ENCODE measurements at places on chromosomes 1 and 21. TPM values are rescaled to one million over a fixed set of nuclear protein-coding genes. Genes with fewer than 3 reads are reported as not detected.

DNA sequence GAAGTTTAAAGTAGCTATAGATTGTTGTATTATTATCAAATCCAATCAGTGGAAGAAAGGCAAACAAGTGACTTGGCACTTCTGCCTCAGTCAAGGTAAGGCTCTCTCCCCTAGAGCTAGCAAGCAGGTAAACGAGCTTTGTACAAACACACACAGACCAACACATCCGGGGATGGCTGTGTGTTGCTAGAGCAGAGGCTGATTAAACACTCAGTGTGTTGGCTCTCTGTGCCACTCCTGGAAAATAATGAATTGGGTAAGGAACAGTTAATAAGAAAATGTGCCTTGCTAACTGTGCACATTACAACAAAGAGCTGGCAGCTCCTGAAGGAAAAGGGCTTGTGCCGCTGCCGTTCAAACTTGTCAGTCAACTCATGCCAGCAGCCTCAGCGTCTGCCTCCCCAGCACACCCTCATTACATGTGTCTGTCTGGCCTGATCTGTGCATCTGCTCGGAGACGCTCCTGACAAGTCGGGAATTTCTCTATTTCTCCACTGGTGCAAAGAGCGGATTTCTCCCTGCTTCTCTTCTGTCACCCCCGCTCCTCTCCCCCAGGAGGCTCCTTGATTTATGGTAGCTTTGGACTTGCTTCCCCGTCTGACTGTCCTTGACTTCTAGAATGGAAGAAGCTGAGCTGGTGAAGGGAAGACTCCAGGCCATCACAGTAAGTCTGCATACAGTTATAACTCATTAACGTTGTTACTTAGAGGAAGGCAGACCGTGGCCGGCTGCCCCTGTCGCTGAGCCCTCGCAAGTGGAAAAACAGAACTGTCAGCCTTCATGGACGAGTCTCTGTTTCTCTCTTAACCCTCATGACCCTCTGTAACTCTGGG lies at the start of gene PALMD:
PALMD (plus strand) TSS at position 415 of the 833 bp plus-strand sequence; CDS start at position 620, 205 bp downstream.
- DNase-seq, result peak; percentile 49

DNA sequence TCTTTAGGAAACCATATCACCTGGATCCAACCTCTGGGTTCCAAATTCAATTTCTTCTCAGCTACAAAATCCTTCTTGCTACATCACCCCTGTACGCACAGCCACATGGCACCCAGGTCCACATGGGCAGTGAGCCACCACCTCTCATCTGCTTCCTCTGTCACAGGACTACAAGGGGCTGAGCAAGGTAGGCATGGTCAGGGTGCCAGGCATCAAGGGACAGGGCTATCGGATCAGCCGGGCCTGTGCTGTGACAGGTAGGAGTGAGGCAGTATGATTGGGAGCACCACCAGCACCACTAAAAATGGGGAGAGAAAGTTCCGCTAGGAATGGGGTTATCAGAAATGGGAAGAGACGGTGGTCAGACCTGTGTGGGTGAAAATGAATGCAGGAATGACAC lies 29.4 kb downstream of the S100A6 start:
- DNase-seq, result peak; percentile 69

- DNase-seq, result no peak
Observed at GRCh38 chr1:1397839-1398523, 1.2 kb downstream of the CCNL2 start.

- no peak for DNase-seq
Observed at GRCh38 chr1:151255381-151255780, 847 bp downstream of the PSMD4 start.

DNA sequence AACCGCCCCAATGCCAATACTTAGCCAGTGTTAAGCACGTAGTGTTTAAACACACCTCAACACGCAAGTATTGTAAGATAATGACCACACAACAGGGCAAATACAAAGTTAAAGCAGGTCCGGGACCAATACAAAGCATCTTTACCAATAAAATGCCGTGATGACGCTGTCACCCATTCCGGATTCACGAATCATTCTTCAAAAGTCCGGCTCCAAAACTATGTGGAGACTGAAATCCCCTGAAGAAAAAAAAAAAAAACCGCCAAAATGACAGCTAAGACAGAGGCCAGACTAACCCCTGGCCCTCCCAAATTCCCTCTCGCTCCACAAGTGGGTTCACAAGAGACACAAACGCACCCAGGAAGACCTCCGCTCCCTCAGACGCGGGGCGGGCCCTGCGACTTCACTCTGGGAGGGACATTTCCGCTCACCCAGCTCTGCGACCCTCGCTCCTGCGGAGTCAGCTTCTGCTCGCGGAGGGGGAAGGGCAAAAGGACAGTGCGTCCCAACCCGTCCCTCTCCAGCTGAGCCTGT lies 625 bp upstream of the DARS2 start:
- DNase-seq, result no peak

- DNase-seq, result no peak
Observed at GRCh38 chr1:232854798-232855159, 49.6 kb downstream of the MAP10 start.

GRCh38 chr1:182617014-182617429 lies 12.8 kb upstream of the RGS16 start:
- DNase-seq, result no peak

DNA sequence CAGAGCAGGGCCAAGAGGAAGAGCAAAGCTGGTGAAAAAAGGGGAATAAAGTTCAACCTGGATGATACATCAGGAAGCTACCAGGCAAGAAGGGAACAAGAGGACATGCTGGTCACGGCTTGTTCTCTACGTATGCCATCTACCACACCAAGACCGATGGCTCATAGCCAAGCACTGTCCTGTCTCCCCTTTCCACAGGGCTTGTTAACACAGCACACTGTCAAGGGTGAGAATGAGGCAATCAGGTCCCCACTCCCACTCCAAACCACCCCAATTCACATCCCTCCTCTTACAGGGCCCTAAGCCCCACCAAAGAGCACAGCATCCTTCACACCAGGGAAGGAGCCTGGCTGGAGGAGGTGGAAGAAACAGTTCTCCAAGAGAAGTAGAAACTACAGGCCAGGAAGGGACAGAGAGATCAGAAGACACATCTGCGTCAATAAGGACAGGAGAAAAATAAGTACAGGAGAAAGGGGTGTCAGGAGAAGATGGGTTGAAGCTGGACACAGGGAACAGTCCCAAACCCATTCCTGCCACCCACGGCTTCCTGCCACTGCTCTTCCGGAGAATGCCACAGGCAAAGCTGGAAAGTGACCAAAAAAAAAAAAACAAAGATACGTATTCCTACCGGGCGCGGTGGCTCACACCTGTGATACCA lies 923 bp upstream of the SHC1 start:
- DNase-seq, result peak; percentile 67

GRCh38 chr21:15552914-15553494 lies 176.8 kb upstream of the USP25 start:
- DNase-seq, result no peak

DNA sequence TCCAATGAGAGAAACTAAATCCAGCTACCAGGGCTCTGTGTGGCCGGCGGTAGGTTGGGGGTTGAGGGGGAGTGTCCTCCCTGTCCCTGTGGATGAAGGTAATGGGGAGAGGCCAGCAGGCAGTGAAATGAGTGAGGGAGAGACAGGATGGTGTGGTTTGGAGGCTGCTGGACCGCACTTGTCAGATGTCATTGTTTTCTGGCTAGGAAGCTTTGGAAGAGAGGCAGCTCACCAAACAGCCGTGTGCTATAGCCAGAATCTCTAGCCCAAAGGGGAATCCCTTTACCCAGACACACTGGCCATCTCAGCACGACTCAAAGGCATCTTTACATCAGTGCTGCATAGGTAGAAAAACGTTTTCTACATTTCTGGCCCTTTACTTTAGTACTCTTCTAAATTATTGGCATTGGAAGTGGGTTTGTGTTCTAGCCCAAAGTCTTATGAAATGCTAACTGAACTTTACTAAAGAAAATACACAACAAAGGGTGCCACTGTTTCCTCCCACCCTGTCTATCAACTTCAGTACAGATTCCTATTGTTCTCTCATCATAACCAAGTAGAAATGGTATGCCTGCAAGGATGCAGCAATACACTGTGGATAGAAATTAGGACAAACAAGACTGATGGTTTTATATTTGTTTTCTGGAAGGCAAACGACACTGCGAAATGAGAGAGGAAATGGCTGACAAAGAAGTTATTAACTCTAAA lies 95.9 kb upstream of the COA6 start:
- no peak for DNase-seq

- DNase-seq, result no peak
Observed at GRCh38 chr1:209202830-209203532, 380.5 kb upstream of the CAMK1G start.

DNA sequence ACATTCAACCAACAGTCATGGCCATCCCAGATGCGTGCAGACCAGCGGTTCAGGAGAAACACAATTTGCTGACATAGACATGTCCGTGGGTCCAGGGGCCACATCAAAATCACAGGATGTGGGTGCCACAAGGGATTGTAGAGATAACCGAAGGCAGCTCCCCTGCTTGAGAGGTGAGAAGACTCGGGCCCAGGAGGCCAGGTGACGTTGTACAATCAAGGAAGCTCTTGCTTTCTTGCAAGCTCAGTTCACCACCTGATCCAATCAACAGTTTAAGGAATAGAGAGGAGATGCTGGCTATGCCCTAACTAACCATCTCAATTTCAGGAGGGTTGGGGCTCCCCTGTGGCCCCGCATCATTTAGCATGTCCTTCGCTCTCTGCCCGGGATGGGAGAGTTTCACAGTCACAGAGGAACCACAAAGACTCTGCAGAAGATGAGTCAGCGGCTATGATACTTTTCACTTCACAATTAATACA lies 19.5 kb downstream of the UBASH3A start:
- no peak for DNase-seq

DNA sequence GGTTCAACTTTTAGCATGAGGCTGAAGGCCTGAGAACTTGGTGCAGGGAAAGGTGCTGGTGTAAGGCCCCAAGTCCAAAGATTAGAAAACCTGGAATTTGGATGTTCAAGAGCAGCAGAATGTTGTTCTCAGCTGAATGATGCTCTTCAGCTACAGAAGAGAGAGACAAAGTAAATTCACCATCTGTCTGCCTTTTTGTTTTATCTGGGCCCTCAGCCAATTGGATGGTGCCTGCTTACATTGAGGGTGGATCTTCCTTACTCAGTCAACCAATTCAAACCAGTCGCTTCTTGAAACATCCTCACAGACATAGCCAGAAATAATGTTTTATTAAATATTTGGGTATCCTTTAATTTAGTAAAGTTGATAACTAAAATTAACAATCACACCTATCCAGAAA lies 748.2 kb upstream of the ADAMTS5 start:
- DNase-seq, result no peak

DNA sequence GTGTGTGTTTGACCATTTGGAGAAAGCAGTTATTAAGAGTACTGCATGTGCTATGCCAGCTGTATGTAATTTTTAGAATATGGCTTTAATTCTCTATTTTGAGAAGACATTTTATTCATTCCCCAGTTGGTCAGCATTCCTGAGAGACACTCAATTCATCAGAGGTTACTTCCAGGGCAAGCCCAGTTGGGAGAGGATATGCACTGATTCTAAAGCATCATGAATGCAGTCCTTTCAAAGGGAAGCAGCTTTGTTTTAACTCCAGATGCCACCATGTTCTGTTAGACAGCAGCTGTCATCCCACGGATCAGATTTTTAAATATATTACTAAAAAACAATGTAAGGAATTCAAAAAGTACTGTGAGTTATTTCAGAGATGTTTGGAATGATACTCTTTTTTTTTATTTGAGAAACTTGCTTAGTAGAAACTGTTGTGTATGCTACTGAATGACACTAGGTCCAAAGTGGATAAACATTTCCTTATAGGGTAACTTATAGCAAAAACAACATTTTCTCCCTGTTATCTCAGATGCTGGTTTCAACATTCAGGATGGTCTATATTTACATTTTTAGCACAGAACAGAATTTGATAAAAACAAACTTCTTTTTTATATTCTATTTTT lies 149.5 kb upstream of the B3GALT2 start:
- DNase-seq, result no peak

DNA sequence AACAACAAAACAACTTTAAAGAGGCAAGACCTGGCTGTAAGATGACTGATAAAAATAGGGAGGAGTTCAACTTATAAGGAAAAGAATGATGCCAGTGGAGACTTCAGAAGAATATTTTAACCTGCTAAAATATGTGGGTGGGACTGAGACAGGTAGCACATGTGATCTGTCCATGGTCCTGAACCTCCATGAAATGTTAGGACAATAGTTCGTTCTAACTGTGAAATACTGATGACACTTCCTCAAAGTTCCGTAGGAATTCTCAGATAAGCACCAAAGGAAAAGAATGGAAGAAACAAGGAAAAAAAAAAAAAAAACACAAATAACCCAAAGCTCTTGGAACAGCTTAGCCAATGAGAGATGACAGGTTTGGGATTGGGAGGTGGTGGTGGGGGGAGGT lies 44.7 kb downstream of the CDC42BPA start:
- DNase-seq, result no peak

GRCh38 chr1:33146003-33146402 lies 35.8 kb downstream of the TRIM62 start:
- no peak for DNase-seq

- no peak for DNase-seq
Observed at GRCh38 chr1:225319871-225320270, 108.0 kb downstream of the LBR start.

DNA sequence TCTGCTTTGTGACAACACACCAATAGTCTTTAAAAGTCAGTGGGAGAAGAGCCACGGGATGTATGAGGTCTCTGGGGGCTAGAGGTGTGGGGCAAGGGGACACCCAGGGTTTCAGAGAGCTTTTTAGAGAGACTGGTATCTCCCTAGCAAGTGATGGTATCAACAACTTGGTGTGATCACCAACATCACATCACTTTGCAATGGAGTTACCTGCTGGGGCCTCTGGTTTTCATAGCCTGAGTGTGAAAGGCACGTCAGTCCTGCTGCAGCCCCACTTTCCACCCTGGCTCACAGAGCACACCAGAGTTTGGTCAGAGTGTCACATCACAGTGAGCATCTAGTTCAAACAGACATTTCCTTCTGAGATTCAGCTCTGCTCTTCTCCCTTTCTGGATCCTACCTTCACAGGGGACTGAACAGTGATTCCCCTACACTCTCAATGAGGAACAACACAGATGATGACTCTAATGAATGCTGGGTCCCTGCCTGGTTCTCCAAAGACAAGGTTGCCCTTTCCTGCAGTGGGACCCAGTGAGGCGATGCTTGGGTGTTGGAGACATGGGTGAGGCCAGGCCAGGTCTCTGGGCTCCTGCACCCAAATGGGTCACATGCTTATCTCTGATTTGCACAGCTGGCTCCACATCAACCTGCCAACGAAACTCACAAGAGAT lies 2.0 kb upstream of the MAN1C1 start:
- no peak for DNase-seq

GRCh38 chr1:21652101-21652936 lies 16.8 kb downstream of the RAP1GAP start:
- no peak for DNase-seq

The P3H1 gene
- 32.9 TPM for total RNA-seq

The VWA1 gene
- 32.8 TPM for total RNA-seq

The GCSAML gene
- total RNA-seq, result not detected

The NFIA gene
- total RNA-seq, result 90.8 TPM

The IGFN1 gene
- total RNA-seq, result 0.05 TPM

The GPX7 gene
- total RNA-seq, result 22.1 TPM

The ATP6V0B gene
- total RNA-seq, result 52.7 TPM

The LCE6A gene
- total RNA-seq, result not detected

The TFF1 gene
- not detected for total RNA-seq

The CLCA1 gene
- 0.07 TPM for total RNA-seq

The FNDC7 gene
- not detected for total RNA-seq

The NR5A2 gene
- total RNA-seq, result 3.0 TPM

The TMEM82 gene
- total RNA-seq, result not detected
